ENCODE measurements at places on chromosomes 12 and 14.

GRCh38 chr14:22131749-22132476 is 457.1 kb downstream of the DAD1 start:
- no peak for DNase-seq

DNA sequence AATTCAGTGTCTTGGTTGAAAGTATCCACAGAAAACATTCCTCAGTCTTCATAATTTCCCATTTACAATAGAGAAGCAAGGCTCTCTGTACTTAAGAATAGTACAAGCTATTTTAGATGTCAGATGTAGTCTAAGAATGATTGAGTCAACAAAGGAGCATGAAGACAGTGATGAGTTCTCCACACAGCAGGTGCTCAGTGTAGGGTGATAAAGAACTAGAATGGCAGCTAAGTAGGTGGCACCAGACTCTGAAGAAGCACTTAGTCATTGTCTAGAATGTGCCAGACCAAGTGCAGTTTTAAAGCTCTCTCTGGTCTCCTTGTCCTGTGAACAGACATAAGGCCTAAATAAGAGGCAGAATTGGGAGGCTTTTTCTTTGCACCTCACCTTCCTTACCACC is 504.6 kb downstream of the NRXN3 start:
- DNase-seq, result no peak

DNA sequence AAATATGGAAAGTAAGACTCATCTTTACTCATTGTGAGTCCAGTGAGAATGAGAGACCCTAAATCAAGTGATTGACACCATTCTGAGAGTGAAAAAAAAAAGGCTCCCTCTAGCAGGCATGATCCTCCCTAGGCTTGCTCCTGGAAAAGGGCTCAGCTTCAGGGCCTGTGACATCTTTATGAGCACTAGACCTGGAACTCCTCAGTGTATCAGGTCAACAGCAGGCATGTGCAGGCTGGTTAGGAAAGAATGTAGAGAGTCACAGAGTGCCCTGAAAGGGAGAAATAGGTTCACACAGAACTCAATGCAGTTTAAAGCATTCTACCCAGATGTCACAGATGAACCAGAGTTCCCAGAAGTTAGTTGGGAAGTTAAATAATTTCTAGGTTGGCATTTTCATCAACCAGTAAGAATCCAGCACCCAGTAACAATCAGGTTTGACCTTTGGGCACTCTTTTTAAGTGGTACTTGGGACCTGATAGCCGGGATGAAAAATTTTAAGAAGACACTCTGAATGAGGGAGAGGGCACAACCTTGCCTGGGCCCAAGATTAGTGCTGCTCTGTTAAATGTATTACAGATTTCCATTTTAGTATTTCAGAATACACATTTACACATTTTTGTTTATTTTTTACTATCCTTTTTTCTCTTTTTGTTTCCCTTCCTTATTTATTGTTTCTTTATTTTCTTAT is 828.8 kb downstream of the C12orf50 start:
- no peak for DNase-seq

DNA sequence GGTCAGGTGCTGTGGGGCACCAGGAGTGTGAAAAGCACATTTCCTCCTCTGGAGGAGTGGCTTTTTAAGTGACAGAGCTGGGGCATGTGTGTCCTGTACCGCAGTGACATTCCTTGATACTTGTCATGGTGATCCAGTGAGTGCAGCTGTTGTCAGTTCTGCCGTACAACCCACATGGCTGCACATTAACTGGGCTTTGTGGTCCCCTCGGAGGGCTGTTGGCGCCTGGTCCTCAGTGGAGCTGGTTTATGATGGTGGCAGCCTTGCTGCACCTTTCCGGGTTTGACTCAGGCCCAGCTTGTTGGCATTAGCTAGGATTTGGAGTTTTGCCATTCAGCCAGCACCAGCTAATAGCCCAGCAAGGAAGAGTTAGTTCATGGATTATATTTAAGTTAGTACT is 77.0 kb downstream of the SLC25A47 start:
- DNase-seq, result no peak

- DNase-seq, result no peak
Measured at GRCh38 chr12:57738661-57739237, at the start of gene AGAP2. TSS of gene AGAP2 (minus strand) at chr12:57738742. CDS start at chr12:57738246, 496 bp downstream.

DNA sequence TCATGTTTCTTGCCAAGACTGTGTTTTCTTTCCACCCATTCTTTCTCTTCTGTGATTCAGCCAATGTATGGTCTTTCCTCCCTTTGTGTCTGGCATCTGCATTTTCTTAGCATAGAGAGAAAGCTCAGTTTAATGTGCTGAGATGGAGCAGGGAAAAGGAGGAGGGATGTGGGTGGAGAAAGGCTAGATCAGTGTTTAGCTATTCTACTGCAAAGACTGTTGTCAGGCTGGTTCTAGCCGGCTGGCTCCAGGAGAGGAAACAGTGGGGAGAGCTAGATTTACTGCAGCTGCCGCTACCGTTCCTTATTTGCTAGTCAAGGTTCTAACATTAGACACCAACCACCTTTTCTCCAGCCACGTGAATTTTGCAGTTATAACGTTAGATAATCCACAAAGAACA is 5.2 kb upstream of the RIMKLB start:
- DNase-seq, result no peak

- no peak for DNase-seq
Measured at GRCh38 chr12:53492188-53492587, 7.1 kb downstream of the MAP3K12 start.

- DNase-seq, result no peak
Measured at GRCh38 chr14:88380405-88380804, 5.1 kb upstream of the SPATA7 start.

DNA sequence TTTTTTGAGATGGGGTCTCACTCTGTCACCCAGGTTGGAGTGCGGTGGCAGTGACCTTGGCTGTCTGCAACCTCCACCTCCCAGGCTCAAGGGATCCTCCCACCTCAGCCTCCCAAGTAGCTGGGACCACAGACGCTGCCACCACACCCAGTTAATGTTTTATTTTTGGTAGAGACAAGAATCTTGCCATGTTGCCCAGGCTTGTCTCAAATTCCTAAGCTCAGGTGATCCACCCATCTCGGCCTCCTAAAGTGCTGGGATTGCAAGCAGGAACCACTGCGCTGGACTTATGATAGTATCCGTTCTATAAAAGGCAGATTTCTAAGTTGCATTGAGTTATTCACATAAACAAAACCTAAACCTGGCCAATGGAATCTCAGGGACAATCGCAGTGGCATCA is 321.1 kb upstream of the PRICKLE1 start:
- DNase-seq, result no peak

DNA sequence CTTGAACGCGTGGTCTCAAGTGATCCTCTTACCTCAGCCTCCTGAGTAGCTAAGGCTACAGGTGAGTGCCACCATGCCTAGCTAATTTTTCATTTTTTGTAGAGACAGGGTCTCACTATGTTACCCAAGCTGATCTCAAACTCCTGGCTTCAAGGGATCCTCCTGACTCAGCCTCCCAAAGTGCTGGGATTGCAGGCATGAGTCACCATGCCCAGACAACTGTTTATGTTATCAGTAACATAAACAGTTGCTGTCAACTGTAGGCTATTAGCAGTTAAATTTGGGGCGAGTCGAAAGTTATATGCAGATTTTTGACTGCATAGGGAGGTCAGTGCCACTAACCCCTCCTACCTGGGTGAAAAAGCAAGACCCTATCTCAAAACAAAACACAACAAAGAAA is 26.2 kb upstream of the LRRK2 start:
- no peak for DNase-seq

DNA sequence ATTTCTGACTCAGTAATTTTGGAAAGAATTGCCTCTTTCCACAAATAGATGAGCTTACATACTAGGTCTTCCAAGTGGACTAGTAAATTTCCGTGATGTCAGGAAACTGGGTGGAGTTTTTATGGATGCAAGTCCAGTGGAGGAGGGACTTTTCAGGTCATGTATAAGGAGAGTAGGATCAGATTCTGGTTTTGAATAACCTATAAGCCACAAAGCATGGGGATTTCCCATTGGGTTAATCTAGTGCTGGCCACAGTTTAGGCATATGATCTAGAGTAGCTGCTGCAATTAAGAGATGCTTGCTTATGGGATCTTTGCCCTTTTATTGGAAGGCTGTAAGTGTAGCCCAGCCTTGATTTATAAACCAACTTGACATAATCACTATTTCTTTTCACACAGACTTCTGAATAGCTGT is 33.8 kb downstream of the STK38L start:
- DNase-seq, result no peak

DNA sequence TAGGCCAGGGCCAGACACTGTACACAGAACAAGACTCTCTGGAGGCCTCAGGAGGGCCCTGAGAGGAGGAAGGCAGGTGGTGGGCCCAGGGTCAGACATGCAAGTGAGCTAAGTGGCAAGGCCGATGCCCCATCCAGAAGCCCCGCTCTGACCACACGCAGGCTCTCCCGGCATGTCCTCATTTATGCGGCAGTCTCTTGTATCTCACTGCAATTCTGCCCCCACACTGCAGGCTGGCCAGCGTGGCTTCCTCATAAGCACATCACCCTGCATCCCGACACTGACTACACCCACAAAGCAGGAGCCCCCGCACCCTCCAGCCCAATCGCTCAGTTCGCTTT is 17.5 kb downstream of the SSH1 start:
- DNase-seq, result no peak

- no peak for DNase-seq
Measured at GRCh38 chr14:89164168-89165073, 252.6 kb downstream of the FOXN3 start.

- no peak for DNase-seq
Measured at GRCh38 chr12:65875640-65876071, 51.4 kb downstream of the HMGA2 start.

- DNase-seq, result no peak
Measured at GRCh38 chr14:54003064-54003463, 46.4 kb upstream of the BMP4 start.

DNA sequence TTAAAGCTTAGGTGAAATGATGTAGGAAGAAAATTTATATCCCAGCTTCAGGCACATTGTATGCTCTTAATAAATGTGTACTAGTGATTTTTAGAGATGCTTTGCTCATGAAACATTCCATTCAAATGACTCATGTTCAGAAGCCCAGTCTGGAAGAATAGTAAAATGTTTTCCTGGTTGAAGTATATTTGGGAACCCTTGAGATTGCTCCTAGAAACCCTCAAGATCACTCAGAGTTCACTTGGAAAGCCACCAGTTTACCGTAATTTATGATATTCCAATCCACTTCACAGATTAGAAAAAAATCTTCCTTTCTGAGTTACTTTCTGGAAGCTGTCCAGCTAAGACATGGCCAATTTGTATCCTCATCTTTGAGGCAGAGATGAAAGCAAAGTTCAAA is 186.4 kb downstream of the SYT10 start:
- no peak for DNase-seq

DNA sequence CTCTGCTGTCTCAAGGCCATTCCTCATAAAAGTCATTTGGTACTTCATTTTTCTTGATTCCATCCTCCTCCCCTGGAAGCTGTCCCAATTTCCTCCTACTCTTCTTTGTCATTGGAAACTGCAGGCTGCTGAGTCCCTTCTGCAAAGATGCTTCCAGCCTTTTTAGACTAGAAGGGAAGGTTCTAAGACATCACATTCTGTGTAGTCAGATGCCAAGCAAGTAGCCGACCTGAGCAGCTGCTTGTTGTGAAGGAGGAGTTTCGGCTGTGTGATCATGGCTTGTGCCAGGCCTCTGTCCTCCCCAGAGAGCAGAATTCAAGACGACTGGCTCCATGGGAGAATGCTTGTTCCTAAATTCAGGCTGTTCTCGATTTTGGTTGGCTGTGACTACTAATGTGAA is 8.7 kb downstream of the RFC5 start:
- no peak for DNase-seq

GRCh38 chr12:71688961-71689570 is 3.2 kb downstream of the TMEM19 start:
- no peak for DNase-seq

- DNase-seq, result no peak
Measured at GRCh38 chr12:29737644-29738043, 46.1 kb downstream of the TMTC1 start.

GRCh38 chr14:33569821-33570687 is 380.8 kb downstream of the EGLN3 start:
- DNase-seq, result no peak

DNA sequence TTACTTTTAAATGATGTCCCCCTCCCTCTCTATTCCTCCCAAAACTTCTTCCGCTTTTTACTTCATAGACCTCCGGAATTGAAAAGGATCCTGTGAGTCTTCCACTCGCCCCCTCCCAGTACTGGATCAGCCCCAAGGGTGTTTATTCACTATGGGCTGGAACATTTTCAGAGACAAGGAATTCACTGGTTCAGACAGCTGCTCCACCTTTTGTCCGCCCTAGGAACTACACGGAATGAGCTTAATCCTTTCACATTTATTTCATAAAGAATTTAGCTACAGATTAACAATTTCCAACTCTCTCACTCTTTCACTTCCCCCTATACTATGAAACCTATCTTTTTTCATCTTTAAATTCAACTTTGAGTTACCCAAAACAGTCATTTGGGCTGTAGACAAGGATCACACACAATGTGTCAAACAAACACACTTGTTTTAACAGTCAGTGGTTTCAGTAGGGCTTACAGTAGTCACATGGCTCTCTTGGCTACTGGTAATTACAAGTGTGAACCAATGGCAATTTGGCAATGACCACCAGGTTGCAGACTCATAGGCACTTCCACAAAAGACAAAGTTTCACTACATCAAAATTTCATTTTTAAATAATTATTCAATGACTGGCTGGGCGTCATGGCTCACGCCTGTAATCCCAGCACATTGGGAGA is 20.6 kb downstream of the CNIH1 start:
- no peak for DNase-seq

DNA sequence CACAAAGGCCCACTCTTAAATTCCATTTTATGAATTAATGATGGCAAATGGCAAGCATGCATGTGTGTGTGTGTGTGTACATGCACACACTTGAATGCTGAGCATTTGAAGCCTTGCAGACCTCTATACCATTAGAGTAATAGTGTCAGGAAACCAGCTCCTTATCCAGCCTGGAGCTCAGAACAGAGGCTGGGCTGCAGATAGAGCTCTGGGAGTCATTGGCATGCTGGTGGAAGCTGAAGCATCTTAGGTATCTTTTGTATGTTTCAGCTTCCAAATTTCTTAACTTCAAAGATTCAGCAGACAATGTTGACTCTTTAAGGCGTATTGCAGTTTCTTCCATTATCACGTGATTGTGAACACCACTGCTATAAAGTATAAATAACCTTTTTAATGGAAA is 192.9 kb upstream of the ARHGAP5 start:
- no peak for DNase-seq

DNA sequence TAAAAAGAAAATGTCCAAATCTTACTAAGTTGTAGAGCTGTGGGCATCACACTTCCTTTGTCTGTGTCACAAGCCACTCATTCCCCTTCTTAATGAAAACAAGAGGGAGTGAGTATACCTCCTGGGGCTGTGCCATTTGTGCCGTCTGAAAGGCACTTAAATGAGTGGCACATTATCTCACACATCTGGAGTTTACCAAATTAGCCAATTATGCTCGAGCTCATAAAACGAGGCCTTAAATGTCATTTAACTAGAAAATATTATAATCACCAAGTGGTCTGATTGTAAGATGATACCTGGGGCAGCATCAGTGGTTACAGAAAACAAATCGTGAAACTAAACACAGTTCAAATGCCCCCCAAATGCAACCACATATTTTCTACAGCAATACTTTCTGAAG is 146.1 kb downstream of the PAX9 start:
- DNase-seq, result no peak
